ENCODE measurements at places on chromosomes 5 and 9.
A peak's percentile ranks its signal among the peaks of the same experiment; 100 is the strongest.

GRCh38 chr9:4826417-4827166, 33.8 kb downstream of the RCL1 start:
- DNase-seq, result no peak

DNA sequence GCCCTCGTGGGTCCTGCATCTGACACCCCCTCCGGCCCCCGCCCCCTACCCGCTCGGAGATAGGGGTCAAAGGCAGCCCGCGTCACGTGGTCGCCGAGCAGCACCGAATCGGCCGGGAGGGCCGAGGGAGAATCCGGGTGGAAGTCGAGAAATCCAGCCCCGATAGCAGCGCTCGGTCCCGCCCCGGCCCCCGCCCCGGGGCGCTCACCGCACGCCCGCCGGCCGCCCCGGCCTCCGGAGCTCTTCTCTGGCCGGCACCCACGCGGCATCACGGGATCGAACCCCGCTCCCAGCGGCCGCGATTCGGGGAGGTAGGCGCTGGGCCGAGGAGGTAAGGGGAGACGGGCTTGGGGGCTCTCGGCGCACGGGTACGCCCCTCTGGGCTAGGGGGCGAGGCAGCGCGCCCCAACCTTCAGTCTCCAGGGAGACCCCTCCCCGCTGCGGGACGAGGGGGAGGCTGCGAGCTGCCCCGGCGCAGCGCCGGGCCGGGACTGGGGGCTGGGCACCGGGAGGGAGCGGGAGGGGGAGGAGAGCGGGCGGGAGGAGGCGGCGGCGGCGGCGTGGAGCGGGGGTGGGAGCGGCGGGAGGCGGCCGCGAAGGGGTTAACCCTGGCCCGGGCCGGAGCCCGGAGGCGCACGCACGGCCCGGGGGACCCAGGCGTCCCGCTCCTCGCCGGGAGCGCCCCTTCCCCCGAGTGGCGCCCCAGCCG, 22.1 kb upstream of the NDST1 start:
- DNase-seq, result no peak

DNA sequence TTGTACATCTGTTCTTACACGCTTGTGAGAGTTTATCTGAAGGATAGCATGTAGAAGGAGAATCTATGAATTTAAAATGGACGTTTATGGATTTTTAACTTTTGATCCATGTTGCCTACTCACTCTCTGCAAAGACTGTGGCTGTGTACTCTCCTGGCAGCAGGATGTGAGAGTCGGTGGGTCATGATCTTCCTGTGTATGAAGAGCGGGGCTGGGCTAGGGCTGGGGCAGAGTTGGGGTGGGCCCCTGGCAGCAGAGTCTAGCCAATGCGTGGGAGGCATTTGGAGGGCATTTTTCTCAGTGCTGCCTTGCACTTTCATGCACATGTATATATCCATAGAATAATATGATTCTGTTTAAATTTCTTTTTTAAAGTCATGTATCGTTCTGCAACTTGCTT, 24.0 kb upstream of the DAB2IP start:
- peak; percentile 0 for DNase-seq

GRCh38 chr9:37417252-37417803, 5.2 kb upstream of the GRHPR start:
- no peak for DNase-seq

DNA sequence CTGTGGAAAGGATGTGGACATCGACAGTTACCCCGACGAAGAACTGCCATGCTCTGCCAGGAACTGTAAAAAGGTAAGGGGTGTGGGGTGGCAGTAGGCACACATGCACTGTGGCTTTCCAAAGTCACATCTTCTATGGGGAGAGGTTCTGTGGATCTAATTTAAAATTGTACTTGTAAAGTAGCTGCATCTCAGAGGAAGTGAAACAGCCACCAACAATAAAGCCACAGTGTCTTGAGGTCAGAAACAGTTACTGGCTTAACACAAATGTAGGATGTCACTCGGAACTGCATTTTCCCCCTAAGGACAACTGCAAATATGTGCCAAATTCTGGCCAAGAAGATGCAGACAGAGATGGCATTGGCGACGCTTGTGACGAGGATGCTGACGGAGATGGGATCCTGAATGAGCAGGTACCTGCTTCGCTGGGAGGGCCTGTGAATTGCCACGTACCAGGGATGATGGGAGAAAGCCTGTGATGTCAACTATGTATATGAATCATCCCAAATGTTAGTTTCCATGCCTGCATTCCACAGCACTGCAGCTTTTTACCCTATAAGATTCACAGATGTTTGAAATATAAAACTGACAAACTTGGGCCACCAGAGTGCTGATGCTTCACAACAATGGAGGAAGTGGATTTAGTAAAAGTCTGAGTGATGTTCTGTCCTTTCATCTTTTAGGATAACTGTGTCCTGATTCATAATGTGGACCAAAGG, 35.3 kb downstream of the THBS4 start:
- no peak for DNase-seq

DNA sequence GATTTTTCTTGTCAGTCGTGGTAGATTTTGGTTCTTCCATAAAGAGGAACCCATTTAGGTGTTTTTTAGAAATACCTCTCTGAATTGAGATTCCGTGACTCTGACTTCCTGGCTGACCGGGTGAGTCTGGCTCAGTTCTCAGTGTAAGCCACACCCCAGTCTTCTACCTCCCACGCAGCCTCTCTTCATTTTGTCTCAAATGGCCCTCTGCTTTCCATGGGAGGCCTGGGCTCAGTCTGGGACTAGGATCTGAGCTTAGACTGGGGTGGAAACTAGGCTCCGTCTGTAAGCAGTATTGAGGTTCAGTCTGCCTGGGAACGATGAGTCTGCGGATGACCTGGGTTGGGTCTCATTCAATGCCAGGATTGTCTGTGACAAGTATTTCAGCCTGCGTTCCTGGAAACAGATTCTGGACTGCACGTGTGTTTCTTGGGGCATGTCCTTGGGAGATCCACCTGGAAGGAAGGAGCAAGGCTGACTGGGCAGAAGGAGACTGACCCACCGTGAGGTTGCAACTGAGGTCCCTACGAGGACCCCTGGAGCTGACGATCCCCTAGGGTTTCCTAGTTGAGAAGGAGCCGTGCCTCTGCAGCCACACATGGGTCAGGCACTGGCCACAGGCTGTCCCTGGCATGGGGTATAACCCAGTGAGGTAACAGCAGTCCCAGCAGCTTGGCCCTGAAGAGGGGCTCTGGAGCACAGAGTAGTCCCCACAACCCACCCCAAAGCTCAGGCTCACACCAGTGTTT, 12.4 kb upstream of the CRB2 start:
- DNase-seq, result no peak

GRCh38 chr5:148314187-148314586, 2.0 kb downstream of the SPINK7 start:
- no peak for DNase-seq

GRCh38 chr9:129845373-129845772, 10.1 kb downstream of the USP20 start:
- DNase-seq, result no peak

DNA sequence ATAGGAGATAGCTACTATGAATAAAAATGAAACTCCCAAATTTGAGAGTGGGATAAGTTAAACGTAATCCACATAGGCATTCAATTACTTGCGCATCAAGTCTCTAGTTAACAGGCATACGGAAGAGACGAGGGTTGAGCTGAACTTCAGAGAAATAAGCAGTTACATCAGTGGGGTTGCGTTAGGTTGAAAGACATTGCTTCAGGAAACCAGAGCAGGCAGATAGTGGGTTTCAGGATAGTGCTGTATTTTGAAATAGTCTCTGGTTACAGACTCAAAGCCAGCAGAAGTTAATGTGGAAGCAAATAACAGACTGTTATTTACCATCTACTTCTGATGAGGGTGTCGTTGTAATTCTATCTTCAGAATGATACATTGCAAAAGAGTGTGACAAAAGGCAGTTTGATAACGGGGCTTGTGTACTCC, 533.4 kb downstream of the PDE4D start:
- DNase-seq, result no peak

DNA sequence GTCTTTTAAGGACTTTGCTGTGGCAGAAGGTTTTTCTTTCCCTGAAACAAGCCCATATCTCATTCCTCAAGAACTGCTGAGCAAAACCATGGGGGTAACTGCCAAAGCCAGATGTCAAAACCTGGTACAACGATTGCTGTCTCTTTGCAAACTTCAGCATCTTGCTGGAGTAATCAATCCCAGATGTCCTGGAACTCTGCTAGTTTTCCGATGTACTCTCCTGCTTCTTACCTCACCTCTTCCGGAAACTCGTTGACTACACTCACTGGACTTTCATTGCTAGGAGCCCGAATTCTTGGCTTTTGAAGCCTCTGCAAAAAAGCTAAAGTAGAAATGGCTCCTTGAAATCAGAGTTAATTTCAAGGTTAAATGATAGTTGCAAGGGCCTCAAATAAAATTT, 23.3 kb downstream of the RAD1 start:
- no peak for DNase-seq

- no peak for DNase-seq
Measured at GRCh38 chr5:174378121-174378874, 332.8 kb downstream of the NSG2 start.

DNA sequence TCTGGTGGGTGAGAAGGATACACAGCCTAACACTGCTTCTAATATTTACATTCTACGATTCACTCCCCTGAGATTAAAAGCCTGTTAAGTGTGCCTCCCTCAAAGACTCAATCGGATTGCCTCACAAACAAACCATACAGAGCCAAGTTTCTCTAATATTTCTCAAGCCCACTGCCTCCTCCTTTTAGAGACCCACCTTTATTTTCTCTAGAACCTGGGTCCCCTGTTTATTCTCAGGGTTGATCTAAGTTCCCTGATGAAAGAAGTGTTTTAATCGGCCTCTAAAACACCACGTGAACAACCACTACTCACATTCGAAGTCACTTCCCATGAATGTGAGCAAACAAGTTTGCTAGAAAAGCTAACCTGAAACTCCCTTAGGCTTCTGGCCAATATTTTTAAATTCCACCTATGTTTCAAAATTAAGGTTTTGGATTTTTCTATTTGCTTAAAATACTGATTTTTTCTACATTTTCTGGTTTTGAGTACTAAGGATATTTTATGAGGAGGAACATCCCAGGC, 76.5 kb downstream of the GLIS3 start:
- peak; percentile 33 for DNase-seq

DNA sequence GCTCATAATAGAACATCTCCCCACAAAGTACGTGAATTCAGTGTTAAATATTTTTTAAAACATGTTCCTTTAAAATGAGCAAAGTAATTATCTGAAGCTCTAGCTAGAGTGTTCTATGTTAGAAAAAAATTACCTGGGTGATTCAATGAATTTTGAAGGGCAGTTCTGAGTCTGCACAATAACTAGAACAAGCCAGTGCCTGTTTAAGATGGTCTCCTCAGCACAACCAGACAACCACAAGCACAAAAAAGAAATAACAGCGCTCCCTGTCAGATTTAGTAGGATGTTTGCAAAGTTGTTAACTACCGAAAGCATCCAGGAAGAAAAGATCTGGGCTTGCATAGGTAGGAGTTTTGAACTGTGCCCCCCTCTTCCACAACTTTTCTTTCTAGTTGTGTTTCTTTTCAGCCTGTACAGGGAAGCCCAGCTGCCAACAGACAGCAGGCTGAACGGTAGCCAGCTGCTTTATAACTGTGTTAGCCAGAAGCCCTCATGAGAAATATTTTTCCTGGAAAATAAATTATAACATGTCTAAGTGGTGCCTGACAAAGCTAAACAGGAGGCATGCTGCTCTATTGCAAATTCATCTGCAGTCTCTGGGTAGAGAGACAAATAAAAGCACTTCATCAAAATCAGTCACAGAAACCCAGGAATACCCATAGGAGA, 1026.9 kb downstream of the MAT2B start:
- DNase-seq, result no peak

DNA sequence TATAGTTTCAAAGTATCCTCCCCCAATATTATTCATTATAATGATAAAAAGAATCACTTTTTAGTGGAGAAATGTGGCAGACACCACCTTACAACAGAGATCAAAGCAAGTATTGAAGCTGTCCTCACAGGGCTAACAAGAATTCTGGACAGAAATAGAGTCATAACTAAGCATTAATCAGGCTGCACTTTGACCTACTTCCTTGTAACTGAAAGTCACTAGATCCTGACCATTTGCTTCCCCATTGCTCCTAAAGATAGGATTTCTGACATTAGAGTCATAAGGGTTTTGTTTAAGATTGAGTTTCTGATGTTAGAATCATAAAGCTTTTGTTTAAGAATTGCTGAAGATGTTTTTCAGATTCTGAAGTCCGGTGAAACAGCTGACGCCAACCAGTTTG, 159.7 kb downstream of the ATP10B start:
- DNase-seq, result no peak

- DNase-seq, result no peak
Measured at GRCh38 chr5:112125903-112126302, 293.2 kb downstream of the EPB41L4A start.

GRCh38 chr5:179121667-179122111, 61.5 kb downstream of the ZNF354C start:
- DNase-seq, result no peak

- DNase-seq, result no peak
Measured at GRCh38 chr5:116090302-116090701, 5.5 kb downstream of the COMMD10 start.

DNA sequence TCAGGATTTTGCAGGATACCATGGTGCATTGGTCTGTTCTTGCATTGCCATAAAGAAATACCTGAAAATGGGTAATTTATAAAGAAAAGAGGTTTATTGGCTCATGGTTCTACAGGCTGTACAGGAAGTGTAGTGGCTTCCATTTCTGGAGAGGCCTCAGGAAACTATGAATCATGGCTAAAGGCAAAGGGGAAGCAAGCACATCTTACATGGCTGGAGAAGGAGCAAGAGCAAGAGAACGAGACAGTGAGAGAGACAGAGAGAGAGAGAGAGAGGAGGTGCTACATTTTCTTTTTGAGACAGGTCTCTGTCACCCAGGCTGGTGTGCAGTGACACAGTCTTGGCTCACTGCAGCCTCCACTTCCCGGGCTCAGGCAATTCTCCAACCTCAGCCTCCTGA, 43.9 kb downstream of the P4HA2 start:
- peak; percentile 9 for DNase-seq

DNA sequence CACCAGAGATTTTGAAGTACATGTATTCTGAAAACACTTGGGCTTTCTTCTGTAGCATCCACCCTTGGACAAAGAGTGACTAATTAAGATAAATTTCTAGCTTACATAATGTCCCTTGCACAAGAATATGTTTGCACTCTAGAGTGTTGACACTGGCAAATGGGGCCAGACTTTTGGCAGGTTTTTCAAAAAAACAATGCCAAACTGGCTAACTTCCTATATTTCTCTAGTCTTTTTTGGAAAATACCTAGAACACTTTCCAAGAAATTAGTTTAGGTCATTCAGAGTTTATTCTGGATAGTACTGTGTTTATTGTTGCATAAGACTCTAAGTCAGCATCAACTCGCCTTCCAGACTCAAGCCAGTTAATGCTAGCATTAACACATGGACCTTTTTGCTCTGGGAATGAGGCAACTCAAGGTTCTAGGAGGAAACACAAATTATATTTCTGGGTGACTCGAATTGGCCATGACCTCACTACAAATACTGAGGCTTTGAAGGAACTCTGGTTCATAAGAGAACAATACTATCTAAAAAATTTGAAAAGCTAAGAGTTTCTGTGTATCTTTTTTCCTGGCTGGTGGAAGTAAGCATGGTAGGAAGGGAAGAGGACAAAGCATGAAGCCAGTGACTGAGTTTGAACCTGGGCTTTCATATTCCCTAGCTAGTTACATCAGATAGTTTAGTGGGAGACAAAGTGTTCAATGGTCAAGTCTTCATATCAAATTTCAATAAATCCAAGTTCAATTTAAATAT, 101.6 kb downstream of the NREP start:
- DNase-seq, result peak; percentile 16
